H1 (cell line): ENCODE measurements at places on chromosomes 7 and 10.

- DNase-seq = no peak
Measured at GRCh38 chr7:888081-889024, 12.0 kb downstream of the GET4 start.

DNA sequence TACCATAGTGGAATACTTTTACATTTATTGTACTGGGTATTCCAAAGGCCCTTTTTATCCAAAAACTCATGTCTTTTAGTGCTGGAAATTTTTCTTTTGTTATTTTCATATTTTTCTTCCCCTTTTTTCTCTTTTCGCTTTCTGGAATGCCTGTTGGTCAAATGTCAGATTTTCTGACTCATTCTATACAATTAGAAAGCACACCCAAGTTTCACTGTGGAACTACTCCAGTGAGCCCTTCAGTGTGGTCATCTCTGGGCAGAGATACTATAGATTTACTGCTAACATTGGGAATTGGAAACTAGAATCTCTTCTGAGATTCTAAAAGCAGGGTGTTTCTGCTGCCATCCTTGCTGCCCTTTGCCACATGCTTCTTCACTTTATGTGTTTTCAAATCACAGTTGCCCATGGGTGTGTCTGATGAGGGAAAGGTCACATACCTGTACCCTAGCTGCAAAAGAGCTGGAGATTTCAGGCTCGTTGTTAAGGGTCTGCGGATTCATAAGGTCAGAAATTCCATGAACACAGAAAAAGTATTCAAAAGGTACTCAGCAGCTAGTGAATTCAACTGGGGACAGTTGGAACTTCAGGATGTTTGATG lies 5.6 kb upstream of the WASL start:
- DNase-seq = no peak

DNA sequence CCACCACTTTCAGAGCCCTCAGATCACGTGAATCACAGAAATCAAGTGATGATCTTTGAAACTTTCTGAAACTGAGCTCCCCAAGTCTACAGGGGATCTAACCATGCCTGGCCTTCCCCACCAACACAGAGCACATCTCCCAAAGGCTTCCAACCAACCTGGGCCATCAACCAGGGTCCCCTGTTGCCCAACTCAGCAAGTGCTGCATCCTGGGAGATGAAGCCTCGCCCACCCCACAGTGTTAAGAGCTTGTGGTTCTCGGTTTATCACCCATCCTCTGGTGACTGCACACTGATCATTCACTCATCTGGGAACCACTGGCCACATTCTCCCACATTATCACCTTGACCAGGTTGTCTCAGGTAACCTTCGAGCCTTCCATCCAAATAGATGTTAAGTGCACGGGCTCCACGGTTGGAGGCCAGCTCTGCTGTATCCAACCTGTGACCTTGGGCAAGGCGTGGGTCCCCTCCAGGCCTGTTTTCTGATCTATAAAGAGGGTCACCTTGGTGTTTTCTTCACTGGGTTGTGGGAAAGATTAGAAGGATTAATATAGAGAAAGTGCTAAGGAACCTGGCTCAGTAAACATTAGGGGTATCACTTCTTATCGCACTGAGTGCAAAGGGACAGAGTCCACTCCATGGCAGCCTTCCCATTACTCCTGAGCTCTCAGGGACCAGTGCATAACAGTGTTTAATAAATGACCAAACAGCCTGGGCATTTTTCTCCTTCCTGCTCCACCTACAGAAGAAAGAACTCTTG lies 3.6 kb downstream of the ZNF488 start:
- DNase-seq = peak; percentile 17

- DNase-seq = no peak
Measured at GRCh38 chr10:46998595-46998994, 87.4 kb downstream of the PTPN20 start.

GRCh38 chr7:49522111-49522510 lies 251.3 kb upstream of the VWC2 start:
- DNase-seq = no peak

GRCh38 chr10:131726076-131726880 lies 174.5 kb upstream of the PPP2R2D start:
- no peak for DNase-seq

DNA sequence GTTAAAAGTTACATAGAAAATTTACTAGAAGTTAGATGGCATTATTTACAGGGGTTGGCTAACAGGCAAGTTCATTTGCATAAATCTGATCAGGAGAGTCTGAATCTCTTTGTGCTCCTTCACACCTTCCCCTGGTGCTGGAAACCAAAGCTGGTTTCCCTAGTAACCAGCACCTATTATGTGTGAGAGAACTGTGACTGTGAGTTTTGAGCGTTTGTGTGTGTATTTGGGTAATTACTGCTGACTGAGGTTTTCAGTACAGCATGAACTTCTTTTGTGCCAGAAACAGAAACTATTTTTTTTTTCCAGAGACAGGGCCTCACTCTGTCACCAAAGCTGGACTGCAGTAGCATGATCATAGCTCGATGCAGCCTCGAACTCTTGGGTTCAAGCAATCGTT lies 10.3 kb upstream of the IFIT1B start:
- DNase-seq = no peak

DNA sequence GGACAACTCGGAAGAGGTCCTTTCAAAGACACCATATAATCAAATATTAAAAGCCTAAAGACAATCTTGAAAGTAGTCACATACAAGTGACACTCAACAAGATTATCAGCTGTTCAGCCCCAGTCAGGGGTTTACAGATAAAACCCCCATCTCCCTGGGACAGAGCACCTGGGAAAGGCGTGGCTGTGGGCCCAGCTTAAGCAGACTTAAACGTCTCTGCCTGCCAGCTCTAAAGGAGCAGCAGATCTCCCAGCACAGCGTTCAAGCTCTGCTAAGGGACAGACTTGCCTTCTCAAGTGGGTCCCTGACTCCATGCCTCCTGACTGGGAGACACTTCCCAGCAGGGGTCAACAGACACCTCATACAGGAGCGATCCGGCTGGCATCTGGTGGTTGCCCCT lies 18.0 kb downstream of the CDCA7L start:
- no peak for DNase-seq

- DNase-seq = no peak
Measured at GRCh38 chr10:121889212-121889611, 38.6 kb downstream of the ATE1 start.

- no peak for DNase-seq
Measured at GRCh38 chr7:108308903-108309302, 147.3 kb downstream of the NRCAM start.

- DNase-seq = no peak
Measured at GRCh38 chr10:79098596-79099015, 29.8 kb downstream of the ZMIZ1 start.

GRCh38 chr7:79272938-79273337 lies 180.5 kb downstream of the MAGI2 start:
- DNase-seq = no peak

DNA sequence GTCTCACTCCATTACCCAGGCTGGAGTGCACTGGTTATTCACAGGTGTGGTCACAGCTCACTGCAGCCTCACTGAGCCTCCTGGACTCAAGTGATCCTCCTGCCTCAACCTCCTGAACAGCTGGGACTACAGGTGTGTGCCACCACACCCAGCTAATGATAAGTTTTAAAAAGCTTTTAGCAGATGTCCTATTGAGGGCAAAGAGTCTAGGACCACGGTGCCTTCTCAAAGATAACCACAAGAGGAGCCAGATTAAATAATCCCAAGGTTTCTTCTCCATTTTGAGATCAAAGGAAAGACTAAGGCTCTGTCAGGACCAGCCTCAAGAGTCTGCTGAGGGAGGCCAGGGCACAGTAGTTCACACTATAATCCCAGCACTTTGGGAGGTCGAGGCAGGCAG lies 4.7 kb downstream of the ATP5MF start:
- DNase-seq = no peak
